ENCODE measurements at places on chromosomes 2 and 18.

DNA sequence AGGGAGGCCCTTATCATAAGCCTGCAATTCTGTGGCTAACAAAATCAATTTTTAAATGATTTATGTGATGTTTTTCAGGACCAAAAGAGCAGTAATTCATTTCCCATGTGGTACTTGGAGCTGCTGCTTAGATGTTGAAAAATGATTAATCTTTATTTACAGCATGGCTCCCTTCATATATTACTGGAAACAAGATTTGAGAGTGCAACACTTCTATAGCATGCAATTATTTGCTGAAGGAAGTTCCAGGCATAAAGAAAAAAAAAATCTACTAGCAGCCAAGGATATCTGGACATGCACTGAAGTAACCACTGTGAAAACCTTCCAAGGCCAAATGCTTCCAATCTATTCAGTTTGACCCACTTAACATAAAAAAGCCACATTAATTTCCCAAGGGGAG lies 186.3 kb downstream of the SLC8A1 start:
- no peak for DNase-seq

- no peak for DNase-seq
Observed at GRCh38 chr18:59990121-59990823, 90.5 kb downstream of the PMAIP1 start.

DNA sequence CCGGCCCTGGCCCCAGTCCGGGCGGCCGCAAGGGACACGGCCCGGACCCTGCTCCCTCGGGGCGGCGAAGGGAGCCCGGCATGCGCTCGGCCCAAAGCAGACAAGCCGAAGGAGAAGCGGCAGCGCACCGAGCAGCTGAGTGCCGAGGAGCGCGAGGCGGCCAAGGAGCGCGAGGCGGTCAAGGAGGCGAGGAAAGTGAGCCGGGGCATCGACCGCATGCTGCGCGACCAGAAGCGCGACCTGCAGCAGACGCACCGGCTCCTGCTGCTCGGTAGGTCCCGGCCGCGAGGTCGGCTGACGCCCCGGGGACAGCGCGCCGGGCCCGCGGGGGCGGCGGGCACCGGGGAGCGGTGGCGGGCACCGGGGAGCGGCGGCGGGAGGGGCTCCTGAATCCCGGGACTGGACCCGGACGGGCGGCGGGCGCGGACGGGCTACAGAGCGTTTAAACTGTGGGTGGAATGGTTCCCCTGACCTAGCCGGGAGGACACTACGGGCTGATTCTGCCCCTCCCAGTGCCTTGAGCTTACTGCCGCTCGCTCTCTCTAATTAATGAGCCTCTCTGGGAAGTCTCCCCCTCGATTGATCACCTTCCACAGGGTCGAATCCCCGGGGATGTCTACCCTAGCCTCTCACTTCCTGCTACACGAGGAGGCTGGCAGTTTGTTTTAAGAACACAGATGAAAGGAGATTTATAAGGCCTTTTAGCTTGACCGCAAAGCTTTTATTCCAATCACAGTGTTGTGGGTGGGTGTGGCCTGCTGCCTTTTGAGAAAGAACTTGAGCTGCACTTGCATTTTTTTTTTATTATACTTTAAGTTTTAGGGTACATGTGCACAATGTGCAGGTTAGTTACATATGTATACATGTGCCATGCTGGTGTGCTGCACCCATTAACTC lies 853 bp downstream of the GNAL start:
- DNase-seq: peak; percentile 53

- DNase-seq: no peak
Observed at GRCh38 chr18:79250301-79250981, 145.3 kb upstream of the NFATC1 start.

GRCh38 chr2:238391042-238391689 lies 35.6 kb upstream of the ASB1 start:
- no peak for DNase-seq

GRCh38 chr18:59345556-59345955 lies 13.5 kb downstream of the LMAN1 start:
- DNase-seq: peak; percentile 37

DNA sequence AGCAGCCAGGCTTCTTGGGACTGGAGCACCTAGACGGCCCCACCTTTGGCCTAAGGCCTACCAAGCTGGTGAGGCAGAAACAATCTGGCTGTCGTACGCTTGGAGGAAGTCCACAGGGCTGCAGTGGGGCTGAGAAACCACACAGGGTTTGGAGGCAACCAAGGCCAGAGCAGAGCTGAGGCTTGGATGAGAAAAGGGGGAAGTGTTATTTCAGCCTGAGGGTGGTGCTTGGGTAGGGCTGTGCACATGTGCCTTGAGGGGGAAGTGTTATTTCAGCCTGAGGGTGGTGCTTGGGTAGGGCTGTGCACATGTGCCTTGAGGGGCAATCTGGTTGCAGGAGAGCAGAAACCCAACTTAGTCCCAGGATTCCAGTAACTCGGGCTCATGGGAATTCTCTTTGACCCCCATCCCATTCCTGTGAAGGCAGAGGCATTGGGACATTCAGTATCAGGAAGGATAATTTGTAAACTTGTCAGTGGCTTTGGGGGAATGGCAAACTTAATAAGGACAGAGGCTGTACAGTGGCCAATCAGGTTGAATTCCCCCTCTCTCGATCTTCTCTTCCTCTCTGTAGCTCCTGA lies 971 bp upstream of the FBXO41 start:
- no peak for DNase-seq

DNA sequence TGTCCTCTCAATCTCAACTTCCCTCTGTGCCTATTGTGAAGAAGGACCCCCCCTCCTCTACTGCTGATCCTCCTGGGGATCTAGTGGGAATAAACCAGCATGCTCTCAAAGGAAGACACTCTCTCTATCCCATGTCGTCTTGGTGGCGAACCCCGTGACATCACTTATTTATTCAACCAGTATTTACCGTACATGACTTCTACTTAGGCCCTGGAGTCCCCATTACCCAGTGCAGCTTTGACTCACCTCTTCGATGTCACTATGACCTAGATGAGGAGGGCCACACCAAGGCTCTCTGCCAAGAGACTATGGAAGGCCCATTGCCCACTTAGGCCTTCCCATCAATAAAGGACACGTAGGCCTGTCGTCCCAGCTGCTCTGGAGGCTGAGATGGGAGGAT lies 16.7 kb downstream of the ASPRV1 start:
- no peak for DNase-seq

DNA sequence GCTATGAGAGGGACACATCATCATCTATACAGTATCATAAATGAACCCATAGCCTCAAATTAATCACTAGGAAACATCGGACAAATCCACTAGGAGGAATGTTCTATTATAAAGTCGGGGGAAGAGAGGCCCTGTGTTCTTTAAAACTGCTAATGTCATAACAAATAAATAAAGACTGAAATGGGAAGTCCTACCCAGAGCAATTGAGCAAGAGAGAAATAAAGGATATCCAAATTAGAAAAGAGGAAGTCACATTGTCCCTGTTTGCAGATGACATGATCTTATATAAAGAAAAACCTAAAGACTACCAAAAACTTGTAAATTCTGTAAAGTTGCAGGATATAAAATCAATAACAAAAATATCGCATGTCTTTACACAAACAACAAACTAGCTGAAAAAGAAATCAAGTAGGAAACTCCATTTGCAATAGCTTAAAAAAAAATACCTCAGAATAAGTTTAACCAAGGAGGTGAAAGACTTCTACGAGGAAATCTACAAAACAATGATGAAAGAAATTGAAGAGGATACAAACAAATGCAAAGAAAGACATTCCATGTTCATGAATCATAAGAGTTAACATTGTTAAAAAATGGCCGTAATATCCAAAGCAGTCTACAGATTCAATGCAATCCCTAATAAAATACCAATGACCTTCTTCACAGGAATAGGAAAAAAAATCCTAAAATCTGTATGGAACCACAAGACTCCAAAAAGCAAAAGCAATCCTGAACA lies 30.6 kb downstream of the RTN4 start:
- no peak for DNase-seq

GRCh38 chr2:117977696-117978095 lies 36.2 kb downstream of the CCDC93 start:
- peak; percentile 36 for DNase-seq

- DNase-seq: no peak
Observed at GRCh38 chr2:207236156-207236935, 70.6 kb upstream of the KLF7 start.

- DNase-seq: peak; percentile 54
Observed at GRCh38 chr2:24945907-24946306, 25.8 kb downstream of the DNAJC27 start.

DNA sequence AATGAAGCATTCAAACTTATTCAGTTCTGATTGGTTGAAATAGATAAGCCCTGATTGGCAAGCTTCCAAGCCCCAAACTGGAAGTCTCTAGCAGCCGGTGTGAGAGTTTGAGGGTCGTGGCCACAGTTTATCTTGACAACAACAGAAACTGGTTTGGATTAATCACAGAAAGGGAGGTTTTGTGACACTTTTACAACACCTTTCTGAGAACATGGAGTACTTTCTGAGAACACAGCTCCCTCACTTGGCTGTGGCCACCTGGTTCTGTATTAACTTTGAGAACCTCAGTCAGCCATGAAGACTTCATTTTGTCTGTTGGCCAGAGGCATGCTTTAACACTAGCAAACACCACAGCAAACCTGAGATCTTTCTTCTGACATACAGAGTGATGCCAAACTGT lies 280.7 kb upstream of the VWC2L start:
- no peak for DNase-seq

- no peak for DNase-seq
Observed at GRCh38 chr2:135657806-135658582, 83.7 kb upstream of the UBXN4 start.

DNA sequence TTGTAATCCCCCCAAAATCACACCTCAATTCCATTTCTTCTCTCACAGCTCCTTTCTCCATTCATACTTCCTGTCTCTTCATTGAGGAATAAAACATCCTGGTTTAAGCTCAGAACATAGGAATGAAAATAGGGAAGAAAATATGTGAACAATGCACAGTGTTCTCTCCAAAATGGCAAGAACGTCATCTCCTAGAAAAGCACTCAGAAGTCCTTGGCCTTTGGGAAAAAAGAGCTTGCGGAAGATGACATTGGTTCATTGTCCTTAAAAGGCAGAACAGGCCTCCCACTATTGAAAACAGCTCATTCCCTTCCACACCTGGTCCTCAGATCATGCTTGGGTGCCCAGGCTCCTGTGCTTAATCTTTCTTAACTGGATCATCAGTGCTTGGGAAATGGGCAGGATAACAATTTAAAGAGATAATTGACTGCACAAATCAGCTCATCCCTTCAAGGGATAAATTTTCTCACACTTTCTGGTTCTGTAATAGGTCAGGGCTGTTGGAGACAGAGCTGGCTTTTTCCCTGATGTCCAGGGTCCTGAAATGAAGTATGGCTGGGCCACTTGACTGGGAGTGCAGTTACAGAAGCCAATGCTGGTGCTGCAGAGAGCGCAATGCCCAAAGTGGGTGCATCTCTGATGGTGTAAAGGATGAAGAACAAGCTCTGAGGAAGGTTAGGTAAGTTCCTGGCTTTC lies 69.2 kb downstream of the MARCHF4 start:
- DNase-seq: peak; percentile 63

GRCh38 chr2:191664823-191665677 lies 12.9 kb upstream of the NABP1 start:
- peak; percentile 73 for DNase-seq

DNA sequence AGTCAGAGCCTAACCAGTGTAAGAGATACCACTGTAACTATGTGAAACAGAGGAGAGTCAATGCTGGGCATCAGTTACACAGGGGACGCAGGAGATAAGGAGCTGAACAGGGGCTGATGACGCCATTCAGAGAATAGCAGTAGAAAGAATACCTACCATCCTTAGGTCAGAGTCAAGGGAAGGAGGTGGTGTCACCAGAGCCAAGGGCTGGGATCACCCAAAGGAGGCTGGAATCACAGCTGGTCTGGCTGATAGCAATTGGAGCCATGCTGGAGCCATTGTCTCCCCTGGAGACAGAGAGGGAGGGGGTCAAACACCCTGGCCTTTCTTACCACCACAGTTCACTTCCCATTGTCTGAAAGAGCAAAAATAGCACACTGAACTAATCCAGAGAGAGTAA lies 37.3 kb upstream of the C18orf32 start:
- DNase-seq: no peak

DNA sequence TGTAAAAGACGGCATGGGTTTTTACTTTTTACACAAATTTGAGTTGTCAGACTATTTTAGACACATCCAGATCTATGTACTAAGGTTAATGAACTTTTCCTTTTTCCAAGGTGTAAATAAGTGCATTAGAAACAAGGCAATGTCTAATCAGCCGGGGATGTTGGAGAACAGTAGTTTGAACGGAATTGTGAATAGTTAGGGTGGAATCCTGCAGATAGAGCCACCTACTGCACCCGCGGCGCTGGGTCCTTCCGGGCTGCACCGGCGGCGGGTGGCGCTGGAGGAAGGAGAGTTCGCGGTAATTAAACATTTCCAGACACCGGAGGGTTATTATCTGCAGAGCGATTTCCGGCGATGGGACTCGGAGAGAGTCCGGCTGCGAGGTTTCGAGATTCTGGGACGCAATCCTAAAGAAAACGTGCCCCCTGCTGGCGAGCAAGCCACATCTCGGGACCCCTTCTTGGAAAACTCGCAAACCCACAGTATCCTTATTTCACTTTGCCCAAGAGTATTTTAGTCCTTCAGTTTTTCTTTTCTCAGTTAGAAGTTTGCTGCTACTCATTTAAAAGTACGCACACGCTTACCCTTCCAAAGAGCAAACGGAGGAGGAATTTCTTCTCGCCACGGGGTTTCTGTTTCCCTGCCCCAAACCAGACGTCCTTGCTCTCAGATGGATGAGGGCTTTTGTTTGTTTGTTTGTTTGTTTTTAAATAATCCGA lies 4.5 kb upstream of the OSR1 start:
- DNase-seq: peak; percentile 95

- peak; percentile 64 for DNase-seq
Observed at GRCh38 chr2:202510911-202511310, 123.9 kb upstream of the FAM117B start.

- peak; percentile 74 for DNase-seq
Observed at GRCh38 chr2:215355801-215356200, 43.9 kb downstream of the ATIC start.

DNA sequence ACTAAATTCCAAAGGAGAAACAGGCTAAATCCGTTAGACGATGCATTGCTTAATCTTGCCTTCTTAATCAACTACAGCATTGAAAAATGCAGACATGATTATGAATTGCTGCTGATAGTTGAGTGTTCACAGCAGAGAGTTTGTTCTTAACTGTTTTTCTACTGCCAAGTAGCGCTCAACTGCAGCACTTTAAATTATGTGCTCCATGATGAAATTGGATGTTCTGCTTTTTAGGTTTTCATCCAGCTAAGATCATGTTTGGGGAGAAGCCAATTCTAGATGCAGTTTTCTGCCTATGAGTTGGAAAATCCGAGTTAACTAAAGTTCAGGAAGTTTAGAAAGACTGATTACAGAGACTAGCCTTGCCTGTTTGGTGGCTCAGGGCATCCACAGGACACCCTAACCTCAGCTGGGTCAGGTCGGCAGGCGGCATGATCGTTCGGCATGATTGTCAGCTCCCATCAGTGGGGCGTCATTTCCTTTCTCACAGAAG lies 119.4 kb upstream of the PIEZO2 start:
- DNase-seq: peak; percentile 45

GRCh38 chr2:100845141-100845991 lies 25.4 kb downstream of the NPAS2 start:
- DNase-seq: no peak
